ENCODE measurements at places on chromosomes 3 and 15.

DNA sequence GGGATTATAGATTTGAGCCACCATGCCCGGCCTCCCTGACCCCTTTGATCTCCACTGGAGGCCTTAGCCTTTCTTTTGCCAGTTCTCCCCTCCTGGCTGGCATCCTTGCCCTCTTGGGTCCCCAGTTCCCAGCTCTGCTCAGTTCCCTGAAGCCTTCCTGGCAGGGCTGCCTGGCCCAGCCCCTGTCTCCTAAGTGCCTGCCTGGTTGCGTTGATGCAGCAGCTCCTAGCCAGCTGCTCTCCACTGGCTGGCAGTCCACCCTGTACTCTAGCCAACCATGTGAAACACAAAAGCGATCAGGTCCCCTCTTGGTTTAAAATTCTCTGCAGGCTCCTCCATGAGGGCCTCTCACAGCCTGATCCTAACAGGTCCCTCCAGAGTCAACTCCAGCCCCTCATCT is 184.7 kb downstream of the RAB11A start:
- DNase-seq, result no peak

DNA sequence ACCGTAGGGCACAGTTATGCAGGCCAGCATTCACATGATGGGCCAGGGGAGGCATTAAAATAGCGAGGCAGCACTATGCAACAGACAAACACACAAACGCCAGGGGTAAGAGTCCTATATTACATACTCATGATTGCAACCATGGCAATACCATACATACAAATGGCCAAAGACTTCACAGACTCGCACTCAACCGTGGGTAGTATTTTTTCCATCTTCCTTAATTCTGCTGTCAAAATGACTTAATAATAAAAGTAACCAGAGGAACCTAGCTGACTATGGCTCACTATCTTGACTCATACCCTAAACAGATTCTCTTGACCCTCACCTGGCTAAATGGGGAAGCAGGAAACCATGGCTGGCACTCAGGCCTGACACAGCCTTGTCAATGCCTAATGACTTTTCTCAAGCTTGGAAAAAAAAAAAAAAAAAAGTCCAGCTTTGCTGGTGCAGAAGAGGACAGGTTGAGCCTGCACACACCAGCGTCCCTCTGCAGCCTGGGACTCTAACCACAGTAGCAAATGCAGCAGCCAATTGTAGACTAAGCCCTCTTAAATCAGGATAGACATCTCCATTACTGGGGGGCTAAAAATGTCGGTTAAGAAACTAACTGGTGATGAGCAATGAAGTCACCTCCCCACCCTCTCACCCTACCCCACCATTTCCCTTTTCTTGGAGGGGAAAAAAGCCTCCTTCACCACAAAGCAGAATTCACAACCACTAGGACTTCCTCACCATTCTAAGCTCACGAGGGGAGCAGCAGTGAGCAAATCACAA is 23.1 kb downstream of the CCDC12 start:
- no peak for DNase-seq

- DNase-seq, result no peak
Observed at GRCh38 chr3:15808679-15809310, 11.0 kb upstream of the ANKRD28 start.

DNA sequence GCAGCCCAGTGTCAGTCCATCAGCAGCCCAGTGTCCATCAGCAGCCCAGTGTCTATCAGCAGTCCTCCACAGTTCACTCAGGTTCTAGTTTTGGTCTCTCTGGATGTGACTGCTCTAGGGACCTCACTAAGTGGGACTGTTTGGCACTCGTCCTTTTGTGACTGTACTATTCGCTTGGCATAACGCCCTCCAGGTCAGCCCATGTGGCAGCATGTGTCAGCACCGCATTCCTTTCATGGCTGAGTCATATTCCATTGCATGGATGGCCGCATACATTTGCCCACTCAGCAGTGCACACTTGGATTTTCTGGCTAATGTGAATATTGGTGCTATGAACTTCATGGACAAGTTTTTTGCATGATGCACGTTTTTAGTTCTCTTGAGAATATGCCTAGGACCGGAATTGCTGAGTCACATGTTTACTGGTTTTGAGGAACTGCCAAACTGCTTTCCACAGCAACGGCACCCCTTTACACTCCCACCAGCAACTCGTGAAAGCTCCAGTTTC is 16.4 kb downstream of the CHST13 start:
- DNase-seq, result no peak

DNA sequence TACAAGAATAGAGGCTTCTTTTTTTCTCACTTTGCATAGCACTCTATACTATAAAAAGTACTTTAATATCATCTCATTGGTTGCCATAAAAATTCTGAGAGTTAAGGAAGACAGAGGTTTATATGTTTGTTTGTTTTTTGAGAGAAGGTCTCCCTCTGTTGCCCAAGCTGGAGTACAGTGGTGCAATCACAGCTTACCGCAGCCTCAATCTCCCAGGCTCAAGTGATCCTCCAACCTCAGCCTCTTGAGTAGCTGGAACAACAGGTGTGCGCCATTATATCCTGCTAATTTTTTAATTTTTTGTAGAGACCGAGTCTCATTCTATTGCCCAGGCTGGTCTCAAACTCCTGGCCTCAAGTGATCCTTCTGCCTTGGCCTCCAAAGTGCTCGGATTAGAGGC is 250.2 kb downstream of the LPP start:
- DNase-seq, result no peak

DNA sequence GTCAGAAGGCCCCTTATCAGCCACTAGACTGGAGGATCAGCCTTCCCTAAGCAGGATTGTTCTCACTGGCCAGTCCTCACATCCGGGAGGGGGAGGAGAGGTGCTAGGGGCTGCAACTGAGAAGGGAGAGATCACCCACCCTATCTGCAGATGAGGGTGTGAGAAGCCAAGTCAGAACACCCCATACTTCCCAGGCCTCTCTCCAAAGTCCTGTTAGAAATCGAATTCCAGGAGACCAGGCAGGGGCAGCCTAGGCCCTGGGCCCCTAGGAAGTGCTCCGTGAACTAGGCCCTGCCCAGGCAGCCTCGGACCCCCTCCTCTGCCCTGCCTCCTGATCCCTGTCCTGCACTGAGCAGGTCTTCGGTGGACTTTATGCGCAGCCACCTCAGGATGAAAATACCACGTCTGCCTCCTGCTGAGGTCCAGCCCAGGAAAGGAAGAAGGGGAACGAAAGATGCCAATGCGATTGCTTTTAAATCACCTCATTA is 933 bp downstream of the DZIP1L start:
- no peak for DNase-seq

- DNase-seq, result no peak
Observed at GRCh38 chr3:45003859-45004258, 22.2 kb upstream of the CLEC3B start.

- DNase-seq, result peak; percentile 50
Observed at GRCh38 chr3:52245322-52246263, at the start of gene PPM1M. Gene PPM1M, plus strand, starts transcription at chr3:52245759. Its CDS starts 66 bp downstream, at chr3:52245825.

GRCh38 chr3:70358978-70359580 is 46.6 kb upstream of the MDFIC2 start:
- peak; percentile 15 for DNase-seq

DNA sequence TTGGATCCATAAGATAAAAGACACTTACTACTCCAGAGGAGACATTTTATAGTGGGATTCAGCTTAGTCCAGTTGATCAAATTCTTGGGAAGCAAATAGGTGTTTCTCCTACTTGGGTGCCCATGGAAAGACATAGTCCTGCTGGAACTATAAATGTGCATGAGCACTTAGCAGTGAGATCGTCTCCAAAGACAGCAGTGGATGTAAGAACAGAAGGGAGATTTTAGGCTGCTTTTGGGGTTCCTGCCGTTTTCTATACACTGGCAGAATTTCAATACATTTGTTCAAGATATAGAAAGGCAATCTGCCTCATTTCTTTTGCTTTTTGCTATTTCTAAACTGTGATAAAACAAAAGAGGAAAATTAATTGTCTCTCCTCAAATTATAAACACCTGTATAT is 234.0 kb downstream of the ADAMTSL3 start:
- no peak for DNase-seq

- no peak for DNase-seq
Observed at GRCh38 chr15:59657635-59658125, 365 bp upstream of the GTF2A2 start.

GRCh38 chr3:24278543-24278942 is 216.1 kb downstream of the THRB start:
- no peak for DNase-seq

- no peak for DNase-seq
Observed at GRCh38 chr3:156489462-156489911, 65.4 kb downstream of the SSR3 start.

DNA sequence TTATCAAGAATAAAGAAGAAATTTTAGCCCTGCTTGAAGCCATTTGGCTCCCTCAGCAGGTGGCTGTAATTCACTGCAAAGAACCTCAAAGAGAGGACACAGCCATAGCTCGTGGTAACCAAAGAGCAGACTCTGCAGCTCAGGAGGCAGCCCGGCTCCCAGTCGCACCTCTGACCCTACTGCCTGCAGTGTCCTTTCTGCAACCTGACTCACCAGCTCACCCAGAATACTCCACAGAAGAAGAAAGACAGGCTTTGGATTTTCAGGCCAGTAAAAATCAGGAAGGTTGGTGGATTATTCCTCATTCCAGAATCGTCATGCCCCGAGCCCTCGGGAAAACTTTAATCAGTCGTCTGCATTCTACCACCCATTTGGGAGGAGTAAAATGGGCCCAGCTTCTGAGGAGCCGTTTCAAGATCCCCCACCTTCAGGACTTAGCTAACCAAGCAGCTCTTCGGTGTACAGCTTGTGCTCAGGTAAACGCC is 38.6 kb downstream of the ZBTB11 start:
- DNase-seq, result no peak

DNA sequence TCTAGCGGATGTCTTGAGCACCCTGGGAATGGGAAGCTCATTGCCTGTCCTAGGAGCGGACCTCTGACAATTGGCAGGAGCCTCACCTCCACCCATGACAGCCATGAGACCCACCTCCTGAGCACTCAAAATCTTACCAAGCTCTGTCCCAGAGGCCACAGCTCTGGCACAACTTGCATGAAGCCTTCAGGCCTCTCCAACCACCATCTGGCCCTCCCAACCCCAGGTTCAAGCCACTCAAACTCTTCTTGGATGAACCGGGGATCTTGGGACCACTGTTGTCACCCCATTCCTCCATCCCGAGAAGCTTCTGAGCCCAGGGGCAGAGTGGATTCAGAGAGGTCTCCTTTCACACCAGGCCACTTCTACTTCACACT is 1.5 kb downstream of the VIPR1 start:
- no peak for DNase-seq

- no peak for DNase-seq
Observed at GRCh38 chr3:101928890-101929289, 79.6 kb downstream of the NFKBIZ start.

DNA sequence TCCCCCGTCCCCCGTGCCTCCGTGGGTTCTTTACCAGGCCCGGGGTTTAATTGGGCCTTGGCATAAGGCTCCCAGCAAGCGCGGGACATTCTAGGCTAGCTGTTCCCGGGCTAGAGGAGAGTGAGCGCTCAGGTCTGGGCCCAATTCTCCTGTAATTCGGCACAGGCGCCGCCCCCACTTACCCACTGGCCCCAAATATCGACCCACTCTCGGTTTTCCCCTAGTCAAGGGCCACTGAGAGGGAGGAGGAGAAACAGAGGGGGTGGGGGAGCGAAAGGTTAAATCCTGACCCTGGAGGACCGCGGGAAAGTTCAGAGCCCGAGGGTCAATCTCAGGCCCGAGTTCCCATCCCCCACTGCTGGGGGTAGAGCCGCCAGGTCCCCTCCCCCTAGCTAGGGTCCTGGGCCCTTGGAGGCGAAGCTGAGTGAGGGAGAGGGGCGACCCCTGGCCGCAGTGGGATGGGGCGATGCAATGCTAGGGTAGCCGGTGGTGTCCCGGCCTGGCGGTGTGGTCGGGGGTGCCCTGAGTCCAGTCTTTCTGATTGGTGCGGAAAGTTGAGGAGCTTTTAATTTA is 8.5 kb upstream of the ONECUT1 start:
- DNase-seq, result no peak

DNA sequence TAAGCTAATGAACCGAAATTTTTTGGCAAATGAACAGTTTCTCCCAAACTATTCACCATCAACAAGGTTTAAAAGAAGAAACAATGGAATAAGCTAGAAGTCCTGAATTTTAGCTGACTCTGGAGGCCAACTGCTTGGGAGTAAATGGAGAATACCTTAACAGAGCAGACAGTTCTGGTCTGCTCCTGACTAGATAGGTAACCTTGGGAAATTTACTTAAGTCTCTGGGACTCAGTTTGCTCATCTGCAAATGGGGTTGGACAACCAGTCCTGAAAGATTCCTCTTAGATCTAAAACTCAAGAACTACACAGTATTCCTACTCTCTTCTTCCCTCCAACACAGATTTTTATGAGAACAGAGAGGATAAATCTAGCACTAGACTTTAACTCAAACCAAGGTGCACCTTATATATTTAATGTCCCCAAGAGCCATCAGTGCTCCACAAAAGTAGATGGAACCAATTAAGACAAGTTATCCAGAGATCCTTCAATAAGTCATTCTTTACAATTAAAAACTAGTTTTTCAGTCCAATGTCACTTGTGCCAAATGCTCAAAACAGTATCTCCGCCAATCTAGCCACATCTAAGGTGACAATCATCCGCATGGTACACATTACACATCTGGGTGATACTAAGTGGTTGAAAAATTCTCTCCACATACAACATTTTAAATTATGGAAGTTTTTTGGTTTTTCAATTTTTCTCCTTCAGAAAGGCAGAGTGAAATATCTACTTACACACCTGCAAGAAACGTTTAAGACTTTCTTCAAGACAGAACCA is 1.5 kb downstream of the RHOA start:
- DNase-seq, result no peak

GRCh38 chr15:67361100-67361499 is 106.5 kb downstream of the IQCH start:
- no peak for DNase-seq

DNA sequence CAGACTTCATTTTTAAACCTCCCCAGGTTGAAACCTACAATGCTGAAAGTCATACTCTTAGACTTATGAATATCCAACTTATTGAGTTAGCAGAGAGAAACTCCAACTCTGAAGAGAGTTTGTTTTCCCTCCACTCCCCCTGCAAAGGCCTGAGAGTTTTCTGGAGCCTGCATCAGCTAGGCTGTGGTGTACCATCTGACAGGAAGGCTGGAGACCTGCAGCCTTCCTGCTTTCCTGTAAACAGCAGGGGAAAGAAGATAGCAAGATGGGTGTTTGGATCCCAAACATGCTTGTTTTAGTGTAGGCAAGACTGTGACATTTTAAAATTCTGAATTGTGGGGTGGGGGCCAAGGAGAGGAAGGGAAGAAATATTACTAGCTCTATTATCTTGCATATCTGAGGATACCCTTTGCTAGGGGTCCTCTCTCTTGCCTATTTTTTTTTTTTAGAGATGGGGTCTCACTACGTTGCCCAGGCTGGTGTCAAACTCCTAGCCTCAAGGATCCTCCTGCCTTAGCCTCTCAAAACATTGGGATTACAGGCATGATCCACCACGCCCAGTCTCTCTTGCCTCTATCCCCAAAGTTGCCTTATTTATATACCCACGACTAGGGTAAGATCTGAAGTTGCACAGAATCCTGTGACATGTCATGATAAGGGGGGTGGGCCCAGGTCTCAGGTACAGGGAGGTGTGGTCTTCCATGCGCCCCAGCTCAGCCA is 51.0 kb upstream of the USP3 start:
- DNase-seq, result no peak

- DNase-seq, result no peak
Observed at GRCh38 chr3:14448756-14449727, 46.6 kb downstream of the SLC6A6 start.

All from renal pelvis (tissue), 12 donors.